Stimulated activated CD8-positive, alpha-beta memory T cell treated with anti-CD3 and anti-CD28 coated beads, Interleukin-7, amount 100 ng/mL, for 1 hour (primary cell): ENCODE measurements at places on chromosomes 7 and 10.

DNA sequence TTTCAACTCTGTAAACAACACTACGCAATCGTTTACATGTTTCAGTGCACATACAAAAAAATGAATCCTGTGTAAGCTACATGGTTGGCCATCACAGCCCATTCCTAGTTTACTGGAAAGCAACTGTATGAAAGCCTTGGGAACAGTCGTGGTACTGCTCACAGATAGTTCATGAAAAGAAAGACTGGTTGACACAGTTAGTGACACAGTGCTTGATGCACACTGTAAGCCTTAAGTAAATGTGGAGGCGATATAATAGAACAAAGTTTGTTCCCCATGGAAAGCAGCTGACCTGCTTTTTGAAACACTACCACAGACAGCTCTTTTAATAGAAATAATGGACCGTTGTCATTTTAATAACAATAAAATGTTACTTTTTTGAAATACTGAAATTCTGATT lies 5.1 kb downstream of the CACNA2D1 start:
- no peak for DNase-seq

- no peak for DNase-seq
Measured at GRCh38 chr7:27172823-27173510, 1.2 kb downstream of the HOXA10 start.

- DNase-seq = no peak
Measured at GRCh38 chr7:122691569-122692235, 7.2 kb downstream of the RNF133 start.

- DNase-seq = no peak
Measured at GRCh38 chr10:73956476-73957359, 41.2 kb upstream of the VCL start.

- DNase-seq = no peak
Measured at GRCh38 chr10:12633776-12634620, 284.7 kb downstream of the CAMK1D start.

DNA sequence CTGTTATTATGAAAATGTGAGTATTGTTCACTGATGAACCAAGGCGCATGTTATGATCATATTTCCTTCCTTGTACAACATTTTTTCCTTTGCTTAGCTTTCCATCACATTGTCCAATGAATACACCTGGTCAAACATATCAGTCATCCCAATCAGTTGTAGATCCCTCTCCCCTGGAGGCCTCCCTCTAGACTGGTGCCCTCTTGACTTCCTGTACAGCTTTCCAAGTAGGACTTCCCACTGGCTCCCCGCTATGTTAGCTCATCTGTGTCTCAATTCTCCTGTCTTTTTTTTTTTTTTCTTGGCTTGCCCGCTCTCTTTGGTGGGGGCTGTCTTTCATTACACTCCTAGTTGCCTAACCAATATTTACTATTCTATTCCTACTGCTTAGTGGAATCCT lies 214.2 kb upstream of the NPY start:
- DNase-seq = no peak
